ENCODE measurements at places on chromosomes 3 and 15. TPM values are rescaled to one million over a fixed set of nuclear protein-coding genes. Genes with fewer than 3 reads are reported as not detected.
A peak's percentile ranks its signal among the peaks of the same experiment; 100 is the strongest.

DNA sequence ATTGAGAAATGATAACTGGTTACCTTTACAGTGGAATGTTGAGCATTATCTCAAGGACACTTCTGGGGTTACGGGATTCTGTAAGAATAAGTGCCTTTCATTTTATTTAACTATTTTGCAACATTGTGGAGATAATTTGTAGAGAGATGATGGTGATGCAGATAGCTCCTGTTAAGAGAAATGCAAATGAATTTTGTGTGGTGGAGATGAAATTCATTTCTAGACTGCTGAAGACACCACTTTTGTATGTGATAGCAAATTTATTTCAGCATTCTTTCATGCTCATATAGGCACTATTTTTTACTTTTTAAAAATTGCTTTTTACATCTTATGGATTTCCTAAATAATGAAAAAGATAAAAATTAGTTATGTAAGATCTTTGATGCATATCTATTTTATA is 463.3 kb upstream of the CBLB start:
- DNase-seq: no peak
- no peak overlapping the region for H3K4me3 ChIP-seq
- no peaks in the 10 kb centered on the region for H3K27me3 ChIP-seq
- peak overlapping the region; percentile 39 for H3K27ac ChIP-seq
- H3K4me1 ChIP-seq: peaks cover 73% of the 10 kb centered on the region
- H3K36me3 ChIP-seq: peaks cover 11% of the 10 kb centered on the region

GRCh38 chr3:40782111-40782721 is 257.5 kb downstream of the ZNF621 start:
- peaks cover 3% of the 10 kb centered on the region for H3K27me3 ChIP-seq
- H3K4me1 ChIP-seq: no peaks in the 10 kb centered on the region

DNA sequence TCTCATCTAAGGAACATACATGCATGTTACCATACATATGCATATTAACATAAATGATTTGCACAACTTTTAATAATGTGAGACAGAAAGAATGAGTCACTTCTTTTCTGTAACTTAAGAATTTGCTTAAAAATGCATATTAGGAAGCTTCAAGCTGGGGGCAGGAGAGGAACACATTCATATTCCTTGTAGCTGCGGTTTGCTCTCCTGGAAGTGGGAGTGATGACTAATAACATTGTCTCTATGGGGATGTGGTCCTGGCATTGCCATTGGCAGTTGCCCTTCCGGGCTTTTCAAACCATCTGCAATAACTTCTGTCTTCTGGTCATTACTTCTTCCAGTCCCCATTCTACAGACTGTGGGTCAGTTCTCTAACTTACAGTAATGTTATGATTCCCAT is 15.6 kb downstream of the CHST2 start:
- H3K4me1 ChIP-seq: peaks cover 12% of the 10 kb centered on the region
- no peaks in the 10 kb centered on the region for H3K27me3 ChIP-seq
- H3K27ac ChIP-seq: no peak overlapping the region

DNA sequence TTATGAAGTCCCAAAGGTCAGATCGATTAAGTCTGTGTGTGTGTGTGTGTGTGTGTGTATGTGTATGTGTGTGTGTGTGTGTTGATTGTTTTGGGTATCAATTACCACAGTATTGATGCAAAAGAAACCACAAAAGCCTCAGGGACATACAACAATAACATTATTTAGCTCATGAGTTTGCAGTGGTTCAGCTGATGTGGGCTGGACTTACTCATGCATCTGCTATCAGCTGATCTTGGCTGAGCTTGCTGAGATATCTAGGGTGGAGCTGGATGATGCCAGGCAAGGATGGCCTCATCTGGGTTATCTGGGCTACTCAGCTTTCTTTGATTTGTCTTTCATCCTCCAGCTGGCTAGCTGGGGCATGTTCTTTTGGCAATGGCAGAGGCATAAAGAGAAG is 82.4 kb upstream of the PRR23C start:
- H3K4me3 ChIP-seq: no peak overlapping the region
- DNase-seq: no peak
- no peak overlapping the region for H3K27ac ChIP-seq
- no peaks in the 10 kb centered on the region for H3K4me1 ChIP-seq
- no peaks in the 10 kb centered on the region for H3K36me3 ChIP-seq
- H3K27me3 ChIP-seq: peaks cover 1% of the 10 kb centered on the region

- H3K27ac ChIP-seq: no peak within 1 kb of the TSS
- H3K36me3 ChIP-seq: no peaks in the 10 kb centered on the region
- H3K27me3 ChIP-seq: peaks cover 2% of the 10 kb centered on the region
- peak; percentile 79 for DNase-seq
These were observed at the start of gene TTLL13 for GRCh38 chr15:90249203-90249863. TSS of gene TTLL13 (plus strand) at chr15:90249556. CDS start at chr15:90250631, 1,075 bp downstream.

DNA sequence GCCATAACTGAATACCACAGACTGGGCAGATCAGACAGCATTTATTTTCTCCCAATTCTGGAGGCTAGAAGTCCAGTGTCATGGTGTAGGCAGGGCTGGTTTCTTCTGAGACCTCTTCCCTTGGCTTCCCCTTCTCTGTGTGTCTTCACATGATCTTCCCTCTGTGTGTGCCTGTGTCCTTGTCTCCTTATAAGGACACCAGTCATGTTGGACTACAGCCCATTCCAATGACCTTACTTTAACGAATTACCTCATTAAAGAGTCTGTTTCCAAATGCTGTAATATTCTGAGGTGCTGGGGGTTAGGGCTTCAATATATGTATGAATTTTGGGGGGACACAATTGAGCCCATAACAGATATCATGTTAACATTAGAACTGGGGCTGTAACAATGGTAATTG is 13.3 kb upstream of the RARRES1 start:
- H3K4me1 ChIP-seq: peaks cover 4% of the 10 kb centered on the region
- peaks cover 4% of the 10 kb centered on the region for H3K36me3 ChIP-seq
- DNase-seq: no peak

- H3K27me3 ChIP-seq: no peaks in the 10 kb centered on the region
- no peak overlapping the region for H3K27ac ChIP-seq
- H3K36me3 ChIP-seq: no peaks in the 10 kb centered on the region
- peak; percentile 88 for DNase-seq
- peaks cover 32% of the 10 kb centered on the region for H3K4me1 ChIP-seq
These were observed 5.1 kb upstream of the SEMA7A start for GRCh38 chr15:74438721-74439316.

GRCh38 chr15:65101891-65102708 is 12.9 kb downstream of the UBAP1L start:
- H3K36me3 ChIP-seq: peaks cover 28% of the 10 kb centered on the region
- H3K27ac ChIP-seq: no peak overlapping the region
- no peaks in the 10 kb centered on the region for H3K27me3 ChIP-seq
- no peak for DNase-seq
- H3K4me1 ChIP-seq: peaks cover 5% of the 10 kb centered on the region

DNA sequence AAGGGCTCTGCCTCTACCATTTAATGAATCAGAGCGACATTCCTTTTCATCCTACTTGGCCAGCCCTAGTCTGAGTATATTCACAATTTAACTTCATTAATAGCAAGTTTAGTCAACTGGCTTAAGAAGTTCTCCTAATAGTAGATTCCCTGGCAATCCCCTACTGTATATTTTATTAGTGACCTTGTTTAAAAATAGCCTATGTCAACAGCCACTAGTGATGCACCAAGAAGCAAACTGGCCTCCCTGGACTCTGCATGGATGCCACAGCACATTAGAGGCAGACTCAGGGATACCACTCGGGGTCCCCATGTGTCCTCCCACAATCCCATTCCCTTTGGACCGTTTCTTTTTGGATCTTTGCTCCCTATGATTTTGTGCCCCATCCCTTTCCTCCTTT is 83.6 kb downstream of the THSD4 start:
- H3K27me3 ChIP-seq: peaks cover 2% of the 10 kb centered on the region
- no peak for DNase-seq
- H3K4me1 ChIP-seq: no peaks in the 10 kb centered on the region
- no peak overlapping the region for H3K4me3 ChIP-seq

DNA sequence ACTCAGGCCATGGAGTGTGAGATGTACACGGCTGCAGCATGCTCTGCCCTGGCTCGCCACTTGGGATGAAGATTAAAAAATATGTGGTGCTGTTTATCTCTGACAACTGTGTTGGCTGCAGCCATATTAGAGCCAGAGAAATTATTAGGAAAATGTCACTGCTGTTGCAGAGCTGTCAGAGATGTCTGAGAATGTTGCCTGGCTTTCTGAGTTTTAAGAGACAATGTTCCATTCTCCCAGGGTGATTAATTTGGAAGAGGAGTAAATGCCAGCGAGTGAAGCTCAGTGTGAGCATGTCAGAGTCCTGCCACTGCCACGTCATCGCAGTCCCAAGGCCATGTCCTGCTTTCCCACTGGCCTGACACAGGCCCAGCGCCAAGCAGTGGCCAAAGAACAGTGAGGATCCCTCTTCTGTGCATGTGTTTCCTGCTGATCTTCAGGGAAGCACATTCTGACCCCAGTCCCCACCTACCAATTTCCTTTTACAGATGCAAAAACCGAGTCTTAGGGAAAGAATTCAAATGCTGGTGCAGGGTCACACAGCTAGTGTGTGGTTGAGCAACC is 370.9 kb downstream of the GABRG3 start:
- H3K36me3 ChIP-seq: no peaks in the 10 kb centered on the region
- H3K4me1 ChIP-seq: no peaks in the 10 kb centered on the region
- H3K27ac ChIP-seq: no peak overlapping the region
- H3K4me3 ChIP-seq: no peak overlapping the region

DNA sequence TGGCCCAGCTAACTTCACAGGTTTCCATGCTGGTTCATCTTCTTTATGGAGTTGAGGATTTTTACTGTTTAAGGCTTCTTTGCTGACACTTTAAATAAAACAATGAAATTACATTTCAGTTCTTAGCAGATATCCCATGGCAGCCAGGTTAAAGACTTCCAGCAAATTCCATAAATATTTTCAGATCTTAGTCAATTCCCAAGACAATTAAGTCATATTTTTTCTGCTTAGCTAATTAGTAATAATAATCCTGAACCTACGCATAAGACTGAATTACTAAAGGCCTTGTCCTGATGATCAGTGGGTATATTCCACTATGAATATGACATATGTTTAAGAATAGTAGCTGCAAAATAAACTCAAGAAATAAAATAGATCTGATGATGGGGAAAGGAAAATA is 83.3 kb downstream of the NR2E3 start:
- no peaks in the 10 kb centered on the region for H3K27me3 ChIP-seq
- no peak overlapping the region for H3K4me3 ChIP-seq
- peaks cover 19% of the 10 kb centered on the region for H3K36me3 ChIP-seq
- no peak overlapping the region for H3K27ac ChIP-seq
- no peaks in the 10 kb centered on the region for H3K4me1 ChIP-seq

GRCh38 chr3:197501496-197501878 is 54.3 kb downstream of the BDH1 start:
- no peaks in the 10 kb centered on the region for H3K27me3 ChIP-seq
- H3K4me1 ChIP-seq: no peaks in the 10 kb centered on the region
- no peak overlapping the region for H3K4me3 ChIP-seq
- no peak overlapping the region for H3K27ac ChIP-seq
- peak; percentile 27 for DNase-seq

- no peak for DNase-seq
- H3K36me3 ChIP-seq: no peaks in the 10 kb centered on the region
- H3K4me1 ChIP-seq: no peaks in the 10 kb centered on the region
- H3K4me3 ChIP-seq: no peak overlapping the region
- H3K27ac ChIP-seq: no peak overlapping the region
These were observed 5.7 kb downstream of the NUTM1 start for GRCh38 chr15:34348735-34349300.

DNA sequence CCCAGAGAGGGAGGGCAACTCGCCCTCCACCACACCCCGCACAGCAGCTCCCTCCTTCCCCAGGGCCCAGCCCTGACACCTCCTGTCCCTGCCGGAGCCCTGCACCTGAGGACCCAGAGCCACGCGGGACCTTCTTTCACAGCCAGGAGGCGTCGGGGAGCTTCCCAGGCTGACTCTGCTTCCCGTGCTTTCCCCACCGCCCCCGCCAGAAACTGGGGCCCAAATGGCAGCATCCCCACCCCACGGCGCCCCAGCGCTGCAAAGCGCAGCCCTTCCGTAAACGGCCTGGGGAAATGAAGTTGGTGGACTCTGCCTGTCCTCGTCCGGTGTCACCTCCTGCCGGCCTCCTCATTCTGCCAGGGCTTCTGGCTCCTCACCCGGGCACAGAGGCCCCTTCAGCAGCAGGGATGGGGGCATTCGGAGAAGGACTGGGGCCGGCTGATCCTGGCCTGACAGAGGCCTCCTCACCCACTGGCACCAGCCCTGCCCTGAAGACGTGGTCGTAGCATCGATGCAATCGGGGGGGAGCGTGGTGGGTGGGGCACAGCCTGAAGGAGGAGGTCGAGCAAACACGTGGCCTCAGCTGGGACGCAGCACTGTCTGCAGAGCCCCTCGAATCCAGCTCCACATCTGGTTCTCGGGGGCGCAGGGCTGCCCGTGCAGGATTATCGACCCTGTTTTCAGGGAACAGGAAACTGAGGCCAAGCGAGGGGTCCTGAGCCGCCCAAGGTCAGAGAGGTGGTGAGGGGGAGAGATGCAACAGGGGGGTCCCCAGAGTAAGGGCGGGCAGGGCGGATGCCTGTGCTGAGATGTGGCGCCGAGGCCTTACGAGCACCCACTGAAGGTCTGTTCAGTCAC is 235.4 kb downstream of the XXYLT1 start:
- no peak overlapping the region for H3K27ac ChIP-seq
- peaks cover 2% of the 10 kb centered on the region for H3K27me3 ChIP-seq
- no peak for DNase-seq
- no peaks in the 10 kb centered on the region for H3K4me1 ChIP-seq
- H3K36me3 ChIP-seq: no peaks in the 10 kb centered on the region

GRCh38 chr3:190556351-190556750 is 42.5 kb downstream of the IL1RAP start:
- no peak overlapping the region for H3K4me3 ChIP-seq
- peaks cover 25% of the 10 kb centered on the region for H3K4me1 ChIP-seq
- no peak overlapping the region for H3K27ac ChIP-seq

- no peak overlapping the region for H3K27ac ChIP-seq
- peaks cover 38% of the 10 kb centered on the region for H3K27me3 ChIP-seq
- H3K4me1 ChIP-seq: peaks cover 7% of the 10 kb centered on the region
- no peak overlapping the region for H3K4me3 ChIP-seq
- no peaks in the 10 kb centered on the region for H3K36me3 ChIP-seq
These were observed 165.9 kb downstream of the POLR2M start for GRCh38 chr15:57872281-57873030.

GRCh38 chr3:14548321-14548729 is 8.2 kb upstream of the GRIP2 start:
- no peaks in the 10 kb centered on the region for H3K36me3 ChIP-seq
- peak; percentile 64 for DNase-seq
- no peak overlapping the region for H3K4me3 ChIP-seq
- H3K27ac ChIP-seq: no peak overlapping the region
- no peaks in the 10 kb centered on the region for H3K4me1 ChIP-seq
- H3K27me3 ChIP-seq: peaks cover 10% of the 10 kb centered on the region

- H3K27me3 ChIP-seq: peaks cover 55% of the 10 kb centered on the region
- H3K4me1 ChIP-seq: peaks cover 20% of the 10 kb centered on the region
- H3K27ac ChIP-seq: no peak overlapping the region
- no peak for DNase-seq
- peak overlapping the region; percentile 14 for H3K4me3 ChIP-seq
- no peaks in the 10 kb centered on the region for H3K36me3 ChIP-seq
These were observed 1.8 kb downstream of the ARHGEF26 start for GRCh38 chr3:154122912-154123559.

GRCh38 chr15:60970246-60971170 is 258.6 kb downstream of the RORA start:
- H3K4me1 ChIP-seq: peaks cover 3% of the 10 kb centered on the region
- no peaks in the 10 kb centered on the region for H3K36me3 ChIP-seq
- H3K27ac ChIP-seq: no peak overlapping the region
- no peak overlapping the region for H3K4me3 ChIP-seq
- H3K27me3 ChIP-seq: peaks cover 6% of the 10 kb centered on the region
- DNase-seq: no peak

GRCh38 chr3:151145713-151146070 is 57.3 kb downstream of the GPR171 start:
- H3K27ac ChIP-seq: no peak overlapping the region
- H3K27me3 ChIP-seq: peaks cover 3% of the 10 kb centered on the region
- no peaks in the 10 kb centered on the region for H3K36me3 ChIP-seq
- H3K4me3 ChIP-seq: no peak overlapping the region

The CFAP100 gene
- not detected for total RNA-seq

The ZNF620 gene
- 2.5 TPM for total RNA-seq

The NAALADL2 gene
- 0.60 TPM for total RNA-seq

The GOLGA8J gene
- 0.38 TPM for total RNA-seq

The PLA1A gene
- total RNA-seq: not detected

The DNAH12 gene
- not detected for total RNA-seq

Data from activated CD8-positive, alpha-beta T cell treated with anti-CD3 and anti-CD28 coated beads for 36 hours (primary cell).